Lower leg skin (tissue), 4 donors: ENCODE measurements at places on chromosomes 1 and 21. TPM values are rescaled to one million over a fixed set of nuclear protein-coding genes. Genes with fewer than 3 reads are reported as not detected.

DNA sequence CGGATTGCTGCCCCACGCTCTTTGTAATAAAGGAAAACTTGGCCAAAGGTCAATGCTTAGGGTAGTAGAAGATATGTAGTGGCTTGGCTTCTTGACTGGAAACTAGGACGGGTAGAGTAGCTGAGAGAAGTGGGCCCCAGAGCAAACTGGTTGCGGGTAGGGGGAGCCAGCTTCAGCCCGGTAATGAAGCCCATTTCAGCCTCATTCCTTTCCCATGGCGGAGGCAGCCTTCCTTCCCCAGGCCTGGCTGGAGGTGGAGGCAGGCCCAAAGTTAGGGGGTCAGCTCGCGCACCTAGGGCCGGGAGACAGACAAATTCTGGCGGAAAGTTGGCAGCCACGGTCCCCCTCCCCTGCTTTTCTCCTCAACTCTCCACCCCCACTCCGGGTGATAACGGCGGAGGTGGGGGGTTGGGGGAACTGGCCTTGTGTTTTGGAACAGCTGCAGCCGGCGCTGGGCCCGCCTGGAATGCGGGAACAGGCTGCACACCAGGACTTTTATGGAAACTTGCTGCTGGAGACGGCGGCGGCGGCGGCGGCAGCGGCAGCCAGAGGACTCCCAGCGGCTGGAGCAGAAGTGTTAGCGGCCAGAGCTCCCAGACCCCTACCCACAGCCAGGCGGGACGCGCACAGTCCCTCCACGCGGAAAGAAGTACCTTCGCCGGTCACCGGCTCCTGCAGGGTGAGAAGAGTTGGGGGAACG is at the start of gene NEXN:
TSS of gene NEXN (plus strand) at position 544 of the 700 bp plus-strand sequence. CDS start 27,483 bp downstream, outside the sequence.
- peak; percentile 93 for DNase-seq

GRCh38 chr1:221574529-221574928 is 167.4 kb downstream of the DUSP10 start:
- no peak for DNase-seq

Gene GSTM1
- 60.4 TPM for total RNA-seq

Gene IGFN1
- total RNA-seq = not detected

GRCh38 chr1:16165548-16165947 is 9.7 kb upstream of the EPHA2 start:
- no peak for DNase-seq

Gene C8B
- not detected for total RNA-seq
